Stimulated activated CD4-positive, alpha-beta T cell treated with anti-CD3 and anti-CD28 coated beads, Interleukin-2, amount 100 ng/mL, for 24 hours (primary cell): ENCODE measurements at places on chromosomes 5 and 9.

GRCh38 chr9:36322462-36322861 lies 64.2 kb upstream of the GNE start:
- no peak for DNase-seq

DNA sequence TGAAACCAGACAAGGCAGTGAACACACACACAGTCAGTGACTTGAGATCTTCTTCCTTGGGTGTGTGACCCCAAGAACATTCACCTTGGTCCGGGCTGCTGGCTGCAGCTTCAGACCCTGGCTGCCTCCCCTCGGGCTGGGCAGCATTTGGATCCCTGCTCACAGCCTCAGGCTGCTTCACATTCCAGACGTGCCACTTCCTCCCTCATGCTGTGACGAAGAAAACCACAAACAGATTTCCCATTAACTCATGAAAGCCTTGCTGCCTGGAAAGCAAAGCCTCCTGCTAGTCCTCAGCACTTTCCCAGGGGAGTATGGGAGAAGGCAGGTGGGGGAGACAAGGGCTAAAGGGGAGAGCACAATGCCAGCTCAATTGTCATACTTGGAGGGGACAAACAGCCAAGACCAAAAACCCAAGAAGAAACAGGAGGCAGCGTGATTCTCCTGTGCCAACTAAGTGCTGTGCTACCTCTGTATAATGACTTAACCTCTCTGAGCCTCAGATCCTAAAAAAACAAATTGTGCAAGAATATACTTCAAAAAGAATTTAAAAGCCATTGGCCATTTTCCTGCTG lies 594.6 kb upstream of the BRINP1 start:
- DNase-seq, result no peak

DNA sequence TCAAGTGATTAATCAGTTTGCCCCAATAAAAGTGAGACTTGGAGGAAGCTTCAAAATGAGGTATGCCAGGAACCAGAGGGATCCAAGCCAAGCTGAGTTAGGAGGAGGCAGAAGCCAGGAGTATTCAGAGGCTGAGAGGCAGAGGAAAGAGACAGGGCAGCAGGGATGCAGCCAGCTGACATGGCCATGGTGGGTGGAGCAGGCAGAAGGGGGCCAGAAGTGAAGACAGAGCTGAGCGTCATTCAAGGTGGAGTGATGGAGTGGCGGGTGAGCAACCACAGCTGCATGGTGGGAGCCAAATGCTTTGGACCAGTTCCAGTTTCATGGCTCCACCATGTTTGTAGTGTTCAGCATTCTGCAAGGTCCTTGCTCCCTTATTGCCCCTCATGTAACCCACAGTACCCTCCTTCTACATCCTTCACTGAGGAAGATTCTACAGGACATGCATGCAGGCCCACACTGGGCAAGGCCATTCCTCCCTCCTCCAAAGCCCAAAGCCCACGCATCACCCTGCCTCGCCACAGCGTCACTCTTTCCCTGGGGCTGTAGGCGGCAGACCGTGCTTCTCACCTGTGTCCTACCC lies 100.6 kb downstream of the FSTL4 start:
- no peak for DNase-seq

DNA sequence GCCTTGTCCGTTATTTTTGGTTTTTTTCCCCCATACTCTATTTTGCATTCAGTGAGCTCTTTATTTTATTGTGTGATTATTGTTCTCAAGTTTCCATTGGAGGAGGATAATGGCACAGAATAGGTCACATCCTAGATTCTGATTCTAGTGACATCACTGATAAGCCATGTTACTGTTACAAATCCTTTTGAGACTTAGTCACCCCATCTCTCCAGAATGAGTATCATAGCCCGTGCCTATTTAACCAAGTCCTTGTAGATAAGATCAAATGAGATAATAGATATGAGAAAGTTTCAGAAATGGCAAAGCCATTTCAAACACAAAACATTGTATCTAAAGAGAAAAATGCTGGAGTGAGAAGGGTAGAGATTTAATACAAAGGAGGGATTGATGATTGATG lies 242.6 kb downstream of the RAB3C start:
- DNase-seq, result no peak

GRCh38 chr9:86230858-86231257 lies 28.6 kb downstream of the C9orf153 start:
- DNase-seq, result no peak

DNA sequence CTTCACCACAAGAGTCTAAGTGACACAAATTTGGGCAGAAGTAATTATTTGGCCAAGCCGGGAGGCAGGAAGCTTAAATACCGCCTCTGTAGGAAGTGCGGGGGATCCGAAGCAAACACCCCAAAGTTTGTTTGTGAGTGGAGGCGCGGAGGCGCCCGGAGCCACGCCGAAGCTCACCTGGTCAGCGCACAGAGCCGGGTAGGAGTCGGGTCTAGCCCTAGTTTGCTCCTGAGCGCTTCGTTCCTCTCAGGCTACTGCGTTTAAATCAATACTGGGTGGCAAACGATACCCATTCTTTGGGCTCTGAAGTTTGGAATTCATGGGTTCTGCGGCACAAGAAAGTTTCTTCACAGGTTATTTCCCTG lies 855 bp downstream of the MCC start:
- peak; percentile 10 for DNase-seq

GRCh38 chr5:72167257-72167656 lies 60.0 kb downstream of the MAP1B start:
- no peak for DNase-seq

DNA sequence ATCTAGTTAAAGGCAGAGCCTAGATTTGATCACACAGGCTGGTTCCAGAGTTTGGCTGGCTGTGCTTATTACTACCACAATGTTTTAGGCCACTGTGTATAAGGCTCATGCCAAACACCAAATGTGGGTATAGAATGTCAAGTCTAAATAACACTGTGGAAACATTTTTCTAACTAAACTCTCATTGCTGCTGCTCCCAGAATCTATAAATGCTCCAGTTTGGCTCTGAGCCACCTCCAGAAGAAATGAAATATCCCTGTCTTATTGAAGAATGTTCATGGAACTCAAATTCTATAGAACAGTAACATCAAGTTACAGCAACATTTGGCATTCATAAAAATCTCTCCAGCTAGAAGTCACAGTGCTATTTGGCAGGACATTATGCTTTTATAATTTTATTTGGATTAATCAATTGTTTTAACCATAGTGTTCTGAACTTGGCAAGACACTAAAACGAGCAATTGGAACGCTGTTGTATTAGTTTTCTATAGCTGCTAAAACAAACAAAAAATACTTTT lies 178.1 kb upstream of the COX7C start:
- DNase-seq, result no peak

- DNase-seq, result no peak
These were observed 120.5 kb downstream of the PRDM6 start for GRCh38 chr5:123209502-123210027.
